Activated CD4-positive, alpha-beta T cell treated with anti-CD3 and anti-CD28 coated beads, Interleukin-2, Interleukin-6, amounts not matched to agents 100 ng/mL and 50 ng/mL, durations not matched to agents 16 hours and 8 hours (primary cell): ENCODE measurements at places on chromosomes 4 and X.

DNA sequence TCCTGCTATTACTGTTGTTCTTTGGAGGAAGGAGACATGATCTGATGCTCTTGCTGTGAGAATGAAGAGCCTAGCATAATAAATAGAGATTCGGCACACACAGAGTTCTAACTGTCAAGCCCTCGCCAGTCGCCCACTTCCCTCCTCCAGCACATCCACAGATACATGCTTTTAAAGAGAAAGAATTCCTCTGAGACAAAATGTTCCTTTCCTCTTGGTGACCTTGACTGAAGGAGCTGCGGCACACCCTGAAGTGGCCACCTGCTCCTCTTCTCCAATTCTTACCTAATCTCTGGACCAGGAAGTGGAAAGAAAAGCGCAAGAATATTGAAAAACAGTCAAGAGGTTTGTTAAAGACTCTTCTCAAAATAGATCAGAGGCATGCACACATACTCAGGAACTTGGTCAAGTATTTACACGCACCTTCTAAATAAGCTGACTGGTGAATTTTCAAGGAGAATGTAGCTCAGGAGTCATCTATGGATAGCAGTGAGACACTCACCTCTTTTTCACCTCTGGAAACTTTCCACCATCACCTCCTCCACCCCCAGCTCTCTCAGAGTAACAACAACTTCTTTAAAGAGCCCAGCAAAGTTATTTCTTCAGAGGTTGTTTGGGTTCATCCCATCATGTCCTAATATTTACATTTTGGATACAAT is 95.4 kb downstream of the PARM1 start:
- no peak for DNase-seq

DNA sequence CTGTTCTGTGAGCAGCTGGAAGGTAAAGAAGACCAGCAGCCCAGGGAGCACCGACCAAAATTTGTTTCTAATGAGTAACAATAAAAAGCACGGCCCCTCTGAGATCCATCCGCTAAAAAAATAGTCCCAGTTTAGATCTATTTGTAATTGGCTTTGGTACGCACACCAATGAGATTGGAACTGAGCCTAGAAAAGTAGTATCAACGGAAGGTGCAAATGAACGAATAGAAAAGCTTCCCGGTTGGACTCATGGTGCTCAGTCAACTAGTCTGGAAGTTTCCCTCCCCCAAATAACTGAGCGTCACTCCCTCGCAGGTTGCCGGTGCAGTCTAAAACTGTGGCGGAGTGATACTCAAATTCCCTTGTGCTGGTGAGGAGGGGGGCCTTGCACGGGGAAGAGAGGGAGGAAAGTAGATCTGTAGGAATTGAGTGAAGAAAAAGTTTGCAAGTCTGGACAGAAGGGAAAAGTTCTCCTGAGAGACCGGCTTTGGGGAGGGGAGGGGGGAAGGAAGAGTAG is at the start of gene COL4A5:
Gene COL4A5, plus strand, starts transcription at position 413 of the 517 bp plus-strand sequence. CDS start 288 bp downstream, outside the sequence.
- no peak for DNase-seq

- DNase-seq = no peak
Measured at GRCh38 chrX:132834109-132834508, 124.3 kb downstream of the HS6ST2 start.

DNA sequence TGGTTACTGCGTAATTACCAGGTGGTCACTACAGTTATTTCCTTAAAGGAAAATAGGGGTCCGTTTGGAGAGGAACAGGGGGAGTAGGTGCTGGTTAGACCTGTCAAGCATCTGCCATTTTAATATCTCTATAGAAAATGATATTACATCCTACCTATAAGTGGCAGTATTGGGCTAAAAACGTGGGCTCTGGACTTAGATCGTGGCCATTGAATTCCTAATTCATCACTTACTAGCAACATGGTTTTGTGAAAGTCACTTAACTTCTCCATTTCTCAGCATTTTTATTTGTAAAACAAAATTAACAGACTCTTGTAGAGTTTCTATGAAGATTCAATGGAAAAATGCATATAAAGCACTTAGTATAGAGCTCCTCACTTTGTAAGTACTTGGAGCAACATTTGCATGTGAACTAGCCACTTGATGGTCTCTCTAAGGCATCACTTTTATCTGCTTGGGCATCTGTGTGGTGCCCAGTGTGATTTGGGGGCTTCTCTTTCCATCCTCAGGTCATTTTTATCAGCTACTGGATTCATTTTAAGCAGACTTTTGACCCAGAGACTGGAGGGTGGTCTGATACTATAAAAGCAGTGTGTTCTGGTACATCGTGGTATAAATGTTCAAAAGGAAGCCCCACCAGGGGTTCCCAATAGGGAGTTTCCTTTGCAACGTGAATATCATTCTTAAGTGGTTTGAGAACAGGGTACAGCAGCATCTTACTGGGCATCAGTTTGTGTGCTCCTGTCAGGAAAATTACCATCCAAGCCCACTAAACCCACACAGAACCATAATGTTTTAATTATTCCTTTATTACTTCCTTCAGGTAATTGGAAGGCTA is 42.7 kb upstream of the RASSF6 start:
- peak; percentile 28 for DNase-seq

GRCh38 chr4:89156174-89156914 is 45.0 kb downstream of the TIGD2 start:
- no peak for DNase-seq

DNA sequence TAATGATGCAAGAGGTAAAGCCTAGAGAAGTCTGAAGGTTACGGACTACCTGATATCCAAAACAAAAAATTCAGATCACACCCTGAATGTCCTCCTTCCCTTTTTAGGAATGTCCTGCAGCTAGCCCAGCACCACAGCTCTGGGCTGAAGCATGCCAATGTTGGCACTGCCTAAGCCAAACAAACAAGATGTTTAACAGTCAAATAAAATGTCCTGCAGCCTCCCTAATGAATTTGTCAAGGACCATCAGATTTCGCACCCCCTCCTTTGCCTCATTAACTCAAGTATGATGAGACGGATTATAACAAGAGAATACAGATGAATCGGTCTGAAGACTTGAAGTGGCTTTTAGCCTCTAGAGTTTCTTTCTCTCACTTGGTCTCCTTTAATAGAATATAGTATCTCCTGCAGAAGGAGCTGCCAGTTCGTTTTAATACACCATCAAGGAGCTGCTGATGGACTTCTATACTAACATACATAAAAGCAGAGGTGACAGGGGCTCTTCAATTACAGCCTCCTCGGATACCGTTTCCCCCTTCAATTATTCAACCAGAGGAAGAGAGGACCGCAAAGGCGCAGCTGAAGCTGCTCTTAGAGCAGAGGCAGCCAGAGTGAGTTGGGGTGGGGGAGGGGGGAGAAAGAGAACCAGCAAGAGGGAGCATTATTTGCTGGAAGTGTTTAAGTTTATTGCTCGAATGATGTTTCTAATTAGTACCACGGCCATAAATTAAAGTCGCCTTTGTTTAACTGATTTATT is 3.0 kb upstream of the MAB21L2 start:
- DNase-seq = no peak

GRCh38 chr4:152289941-152290340 is 246.0 kb downstream of the FBXW7 start:
- no peak for DNase-seq

DNA sequence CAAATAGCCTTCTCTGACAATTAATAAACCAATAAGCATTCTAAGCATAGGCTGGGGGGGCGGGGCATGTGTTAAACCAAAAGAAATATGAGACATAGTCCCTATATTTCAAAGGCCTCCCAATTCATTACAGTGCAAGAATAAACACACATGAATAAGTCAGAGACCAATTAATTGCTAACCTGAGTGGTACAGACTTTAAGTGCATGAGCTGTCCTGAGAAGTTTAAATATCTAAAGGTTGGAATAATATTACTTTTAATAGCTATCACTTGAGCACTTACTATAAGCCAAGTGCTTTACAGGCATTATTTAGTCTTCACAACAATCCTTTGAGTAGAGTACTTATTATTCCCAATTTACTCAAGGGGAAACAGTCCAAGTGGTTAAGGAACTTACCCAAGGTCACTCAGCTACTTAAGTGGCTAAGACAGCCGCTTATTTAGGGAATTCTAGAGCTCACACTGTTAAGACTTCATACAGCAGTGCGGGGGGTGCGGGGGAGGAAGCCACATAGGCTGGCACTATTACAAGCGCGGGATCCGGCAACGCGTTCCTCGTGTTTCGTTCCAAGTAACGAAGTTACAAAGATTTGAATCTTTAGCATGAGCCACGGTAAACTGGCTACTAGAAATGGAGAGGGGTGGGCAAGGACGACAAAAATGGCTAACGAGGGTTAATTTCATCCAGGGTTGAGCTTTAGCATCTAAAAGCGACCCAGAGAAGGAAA is 1.4 kb downstream of the THOC2 start:
- peak; percentile 24 for DNase-seq

- DNase-seq = no peak
Measured at GRCh38 chr4:76435528-76436319, 695 bp downstream of the SHROOM3 start.

- no peak for DNase-seq
Measured at GRCh38 chr4:169861593-169861992, 103.8 kb upstream of the HPF1 start.

GRCh38 chrX:133583825-133584224 is 168.5 kb upstream of the GPC4 start:
- no peak for DNase-seq

- no peak for DNase-seq
Measured at GRCh38 chrX:136115904-136116297, 31.4 kb upstream of the FHL1 start.

GRCh38 chr4:120750152-120750525 is 172.4 kb downstream of the PRDM5 start:
- DNase-seq = no peak

- no peak for DNase-seq
Measured at GRCh38 chr4:84615355-84615754, 32.4 kb downstream of the CDS1 start.

- DNase-seq = no peak
Measured at GRCh38 chr4:87916626-87917025, 58.9 kb upstream of the SPP1 start.
